ENCODE measurements at places on chromosomes 6 and 20.

- DNase-seq: no peak
These were observed 901 bp upstream of the TMEM151B start for GRCh38 chr6:44269178-44269920.

DNA sequence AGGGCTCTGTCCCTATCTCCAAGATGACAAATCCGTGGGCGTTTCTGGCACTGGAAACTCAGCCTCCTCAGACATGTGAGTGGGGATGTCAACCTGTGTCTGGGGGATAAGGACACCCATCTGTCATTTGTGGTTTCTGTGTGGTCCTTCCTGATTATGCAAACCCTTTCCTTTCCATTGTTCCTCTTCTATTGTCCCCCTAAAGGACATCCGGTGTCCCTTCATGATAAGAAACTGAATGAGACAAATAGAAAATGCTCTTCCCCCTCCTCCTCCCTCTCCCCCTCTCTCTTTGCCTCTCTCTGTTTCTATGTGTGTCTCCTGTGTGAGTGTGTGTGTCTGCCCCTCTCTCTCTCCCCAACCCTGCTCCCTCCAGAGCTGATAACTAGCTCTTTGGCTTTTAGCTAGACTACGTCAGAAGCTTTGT lies 11.5 kb upstream of the GLP1R start:
- DNase-seq: no peak

DNA sequence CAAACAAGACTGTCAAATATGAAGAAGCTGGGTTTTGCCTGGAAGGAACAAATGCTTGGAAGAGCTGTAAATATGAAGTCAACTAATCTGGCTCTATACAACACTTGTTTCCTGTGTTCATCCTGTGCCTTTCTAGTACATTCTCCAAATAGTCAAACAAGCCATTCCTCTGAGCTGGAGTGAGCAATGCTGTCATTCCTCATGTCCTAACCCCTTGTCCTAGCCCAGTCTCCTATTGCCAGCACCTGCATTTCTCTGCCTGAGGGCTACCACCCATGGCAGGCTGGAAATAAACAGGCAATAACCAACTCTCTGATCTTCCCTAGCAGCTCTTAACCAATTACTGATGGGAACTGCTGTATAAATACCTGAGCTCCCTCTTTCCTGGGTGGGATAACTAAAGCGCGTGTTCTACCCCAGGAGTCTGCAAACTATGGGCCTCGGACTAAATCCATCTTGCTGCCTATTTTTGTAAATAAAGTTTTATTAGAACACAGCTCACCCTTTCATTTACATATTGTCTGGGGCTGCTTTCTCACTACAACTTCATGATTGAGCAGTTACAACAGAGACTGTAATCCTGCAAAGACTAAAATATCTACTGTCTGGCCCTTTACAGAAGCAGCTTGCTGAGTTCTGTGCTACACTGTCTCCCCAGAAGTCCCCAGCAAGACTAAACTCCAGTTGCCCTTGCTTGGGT lies 13.4 kb downstream of the RIMS4 start:
- DNase-seq: no peak

DNA sequence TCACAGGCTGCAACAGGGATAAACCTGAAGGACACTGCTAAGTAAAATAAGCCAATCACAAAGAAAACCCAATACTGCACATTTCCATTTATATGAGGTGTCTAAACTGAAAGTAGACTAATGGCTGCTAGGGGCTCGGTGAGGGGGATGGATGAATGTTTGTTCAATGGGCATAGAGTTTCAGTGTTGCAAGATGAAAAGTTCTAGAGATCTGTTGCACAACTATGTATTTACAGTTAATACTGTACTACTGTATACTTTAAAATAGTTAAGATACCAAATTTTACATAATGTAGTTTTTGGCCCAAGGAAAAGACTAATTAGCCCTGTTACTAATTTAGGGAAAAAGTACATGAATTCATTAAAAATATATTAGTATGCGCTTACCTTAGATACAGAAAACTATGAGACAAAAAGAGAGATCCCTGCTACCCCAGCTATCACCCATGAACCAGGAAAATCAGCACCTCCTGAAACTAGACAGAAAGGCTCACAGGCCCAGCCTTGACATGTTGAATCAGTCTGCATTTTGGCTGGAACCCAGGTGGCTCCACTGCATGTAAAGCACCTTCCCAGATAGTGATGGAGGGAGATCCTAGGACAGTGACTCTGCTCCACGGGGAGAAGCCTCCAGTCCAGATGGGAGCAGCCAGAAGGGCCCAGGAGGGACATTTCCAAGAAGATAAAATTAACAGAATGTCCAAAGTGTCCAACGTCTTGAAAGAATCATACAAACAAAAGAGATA lies 16.1 kb downstream of the HLA-F start:
- DNase-seq: no peak

DNA sequence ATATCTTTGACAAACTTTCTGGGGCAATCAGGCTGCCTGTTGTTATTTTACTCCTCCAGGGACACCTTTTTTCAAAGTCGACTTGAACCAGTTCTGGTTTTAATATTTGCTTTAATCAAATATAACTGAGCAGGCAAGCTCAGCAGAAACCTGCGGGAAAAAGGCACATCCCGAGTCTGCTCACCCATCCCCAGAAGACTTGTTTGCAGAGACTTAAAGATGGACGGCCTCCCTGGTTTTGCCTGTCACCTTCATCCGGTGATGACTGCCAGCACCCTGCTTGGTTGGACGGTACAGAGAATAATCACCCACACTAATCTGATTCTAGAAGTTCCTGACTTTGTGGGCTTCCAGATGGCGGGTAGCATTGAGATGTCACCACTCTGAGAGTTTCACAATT lies 36.8 kb downstream of the PPP1R3G start:
- no peak for DNase-seq

DNA sequence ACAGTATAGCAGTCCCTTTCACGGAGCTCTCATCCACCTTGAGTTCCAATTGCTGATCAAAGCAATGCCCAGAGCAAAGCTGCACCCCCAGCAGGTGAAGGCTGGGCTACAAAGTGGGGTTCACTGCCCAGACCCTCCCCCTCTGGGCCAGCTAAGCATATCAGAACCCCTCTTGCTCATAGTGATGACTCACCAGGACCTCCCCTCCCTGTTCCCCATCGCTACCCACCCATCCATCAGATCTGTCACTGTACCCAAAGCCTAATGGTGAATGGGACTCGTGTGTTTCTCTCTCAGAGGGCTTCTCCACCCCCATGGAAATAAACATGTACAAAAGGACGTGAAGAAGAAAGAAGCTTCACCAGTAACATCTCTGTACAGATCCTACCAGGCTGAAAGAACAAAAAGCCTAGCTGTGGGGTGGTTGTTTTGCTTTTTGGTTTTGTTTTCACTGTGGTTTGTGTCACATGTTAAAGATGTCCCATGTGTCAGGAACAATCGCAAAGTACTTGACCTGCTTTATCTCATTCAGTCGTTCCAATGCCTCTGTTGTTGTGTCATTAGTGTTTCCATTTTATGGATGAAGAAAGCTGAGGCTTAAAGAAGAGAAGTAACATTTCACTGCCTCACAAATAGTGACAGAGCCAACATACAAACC lies 518.5 kb downstream of the CD83 start:
- no peak for DNase-seq

DNA sequence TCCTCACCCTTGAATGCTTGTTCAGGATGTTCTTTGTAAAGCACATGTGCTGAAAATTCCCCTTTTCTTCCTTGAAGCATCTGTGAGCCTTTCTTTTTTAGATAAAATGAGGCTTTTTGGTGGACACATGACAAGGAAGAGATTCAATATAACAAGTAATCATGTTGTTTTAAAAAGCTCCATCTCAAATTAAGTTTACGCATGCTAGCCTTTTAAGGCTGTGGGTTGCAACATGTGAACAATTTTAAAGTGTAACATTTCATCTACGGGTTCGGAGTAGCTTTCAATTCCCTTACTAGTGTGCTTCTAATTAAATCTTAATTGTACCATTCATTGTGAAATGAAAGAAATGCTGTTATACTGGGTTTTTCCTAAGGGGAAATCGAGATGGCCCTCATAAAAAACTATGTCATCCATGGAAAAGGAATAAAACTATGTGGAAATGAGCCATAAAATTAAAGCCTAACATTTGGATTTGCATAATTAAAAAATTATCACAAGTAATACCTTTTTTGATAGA lies 19.3 kb upstream of the OSTM1 start:
- no peak for DNase-seq

DNA sequence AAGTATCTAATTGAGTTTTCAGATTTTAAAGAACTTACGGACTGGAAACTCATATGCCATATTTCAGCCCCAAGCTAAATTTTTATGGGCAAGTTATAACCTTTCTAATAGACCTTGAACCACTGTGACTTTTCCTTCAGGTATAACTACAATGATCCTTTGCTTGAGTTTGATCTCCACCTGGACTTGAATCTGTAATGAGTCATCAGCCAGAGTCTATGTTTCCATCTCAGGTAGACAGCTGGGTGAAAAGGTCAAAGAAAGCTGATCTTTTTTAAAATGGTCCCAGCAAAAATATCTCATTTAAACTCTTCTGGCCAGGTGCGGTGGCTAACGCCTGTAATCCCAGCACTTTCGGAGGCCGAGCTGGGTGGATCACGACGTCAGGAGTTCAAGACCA lies 88.4 kb upstream of the SGK1 start:
- no peak for DNase-seq

GRCh38 chr6:111737065-111737521 lies 131.4 kb upstream of the TRAF3IP2 start:
- no peak for DNase-seq

DNA sequence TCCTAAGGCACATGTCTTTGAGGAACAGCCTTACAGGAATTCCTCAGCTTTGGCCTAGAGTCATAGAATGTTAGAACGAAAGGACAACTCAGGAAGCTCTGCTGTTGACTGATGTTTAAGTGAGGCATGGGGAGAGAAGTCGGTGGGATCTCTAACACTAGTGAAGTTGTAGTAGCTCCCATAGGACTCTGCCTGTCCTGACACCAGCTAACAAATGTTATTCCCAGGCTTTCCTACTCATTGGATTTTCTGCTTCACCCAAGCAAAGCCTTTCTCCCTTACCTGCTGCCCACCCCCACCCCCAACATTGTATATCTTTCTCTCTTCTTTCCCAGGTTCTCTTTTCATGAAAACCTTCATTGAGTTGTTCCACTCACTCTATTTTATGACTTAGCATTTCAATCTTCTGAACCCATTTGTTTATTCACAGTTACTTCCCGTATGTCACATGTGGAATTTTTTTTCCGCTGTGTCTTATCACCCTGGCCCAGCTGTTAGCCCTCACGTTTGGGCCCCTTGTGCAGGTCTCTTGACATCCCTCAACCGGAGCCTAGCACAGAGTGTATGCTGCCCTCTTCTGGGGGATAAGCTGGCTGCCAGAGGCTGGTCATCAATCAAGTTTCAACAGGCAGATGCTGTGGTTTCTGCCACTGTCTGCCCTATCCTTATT lies 39.2 kb upstream of the RNF8 start:
- DNase-seq: no peak

GRCh38 chr20:39611901-39612300 lies 649.8 kb downstream of the DHX35 start:
- DNase-seq: no peak

DNA sequence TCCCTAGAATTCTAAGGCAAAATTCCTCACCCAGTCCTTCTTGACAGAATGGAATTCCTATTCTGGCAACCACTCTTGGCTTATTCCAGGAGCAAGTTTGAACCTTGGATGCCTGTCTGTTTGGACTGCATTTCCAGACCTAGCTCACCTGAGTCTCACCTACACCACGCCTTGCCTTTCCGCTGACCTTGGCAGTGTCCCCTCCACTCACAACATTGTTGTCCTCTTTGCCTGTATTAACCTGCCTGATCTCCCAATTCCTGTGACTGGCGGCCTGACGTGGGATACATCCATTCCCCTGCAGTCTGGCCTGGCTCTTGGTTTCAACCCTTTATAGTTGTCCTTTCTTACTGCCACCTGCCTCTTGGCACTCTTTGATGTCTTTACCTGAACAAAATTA lies 281.4 kb upstream of the SOX4 start:
- DNase-seq: no peak

- no peak for DNase-seq
These were observed 123.5 kb downstream of the MAN1A1 start for GRCh38 chr6:119226089-119226488.

- no peak for DNase-seq
These were observed 17.1 kb downstream of the TRIM27 start for GRCh38 chr6:28906669-28907068.

DNA sequence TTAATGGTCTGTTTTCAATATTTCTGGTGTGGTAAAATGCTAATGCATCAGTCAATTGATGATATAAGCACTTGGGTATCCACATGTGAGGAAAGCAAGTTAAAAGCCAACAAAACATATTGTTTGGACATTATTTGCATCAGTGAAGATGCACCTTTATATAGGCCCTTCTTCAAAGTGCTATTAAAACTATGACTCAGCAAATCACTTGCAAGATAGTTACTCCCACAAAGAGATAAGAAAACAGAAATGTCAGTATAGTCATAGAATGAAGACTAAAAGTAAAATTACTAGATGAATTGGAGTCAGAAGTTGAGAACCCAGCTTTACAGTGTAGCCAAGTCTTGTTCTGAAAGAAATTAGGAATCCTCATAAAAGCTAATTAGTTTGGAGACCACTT lies 14.6 kb upstream of the GRM1 start:
- no peak for DNase-seq

DNA sequence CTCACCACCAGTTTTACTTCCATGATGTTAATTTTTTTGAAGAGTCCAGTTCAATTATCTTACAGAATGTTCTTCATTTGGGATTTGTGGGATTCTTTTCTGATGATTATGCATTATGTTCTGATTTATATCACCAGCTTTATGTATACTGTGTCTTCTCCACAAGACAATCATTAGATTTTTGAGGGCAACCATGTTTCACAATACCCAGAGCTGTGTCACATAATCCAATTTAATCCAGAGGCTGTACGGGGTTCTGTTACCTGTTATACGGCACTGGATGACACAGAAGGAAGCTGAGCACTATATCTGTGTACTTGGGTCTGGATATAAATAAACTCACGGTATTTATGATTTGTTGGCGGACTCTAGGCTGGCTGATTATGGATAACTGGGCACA lies 41.6 kb upstream of the RPN2 start:
- no peak for DNase-seq

GRCh38 chr6:30769088-30769852 lies 24.9 kb upstream of the IER3 start:
- DNase-seq: no peak

DNA sequence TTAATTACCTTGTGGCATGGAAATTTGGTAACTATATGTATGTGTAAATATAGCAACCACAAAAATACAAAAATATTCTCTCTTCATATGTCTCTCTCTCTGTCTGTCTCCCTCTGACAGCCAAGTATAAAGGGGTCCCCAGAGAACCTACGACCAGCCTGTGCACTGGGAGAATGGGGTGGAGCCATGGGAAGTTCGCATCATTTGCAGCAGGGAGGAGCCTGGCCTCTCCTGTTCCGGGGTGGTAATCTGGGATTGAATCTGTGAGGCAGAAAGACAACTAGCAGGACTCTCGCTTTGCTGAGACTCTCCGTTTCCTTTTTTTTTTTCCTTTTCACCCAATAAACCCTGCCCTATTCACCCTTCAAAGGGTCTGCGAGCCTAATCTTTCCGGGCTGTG lies 1109.1 kb downstream of the HACE1 start:
- no peak for DNase-seq

- no peak for DNase-seq
These were observed 89.4 kb upstream of the TNFAIP3 start for GRCh38 chr6:137777687-137778075.

Data from nucleus accumbens (tissue), 56 donors.